ENCODE measurements at places on chromosomes 2 and 18. TPM values are rescaled to one million over a fixed set of nuclear protein-coding genes. Genes with fewer than 3 reads are reported as not detected.

DNA sequence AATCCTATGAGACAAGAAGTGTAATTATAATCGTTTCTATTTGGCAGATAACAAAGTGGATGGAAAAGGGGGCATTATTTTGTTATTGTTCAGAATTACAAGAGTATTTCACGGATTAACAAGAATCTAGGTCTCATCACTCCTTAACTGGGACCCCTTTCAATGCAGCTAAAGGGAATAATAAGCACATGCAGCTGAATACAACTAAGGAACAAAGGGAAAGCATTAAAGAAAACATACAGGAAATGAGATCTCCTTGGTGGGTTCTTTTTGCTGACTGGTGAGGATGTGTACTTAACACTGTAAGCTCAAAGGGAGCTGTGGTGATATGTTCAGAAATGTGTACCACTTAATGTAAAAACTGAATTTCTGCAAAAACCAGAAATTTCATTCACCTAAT, 140.5 kb upstream of the WDSUB1 start:
- DNase-seq, result no peak

GRCh38 chr2:26772064-26773001, 8.2 kb downstream of the SLC35F6 start:
- DNase-seq, result no peak

GRCh38 chr2:69720404-69720803, 21.5 kb upstream of the ANXA4 start:
- peak; percentile 65 for DNase-seq

- no peak for DNase-seq
Measured at GRCh38 chr18:31356025-31356424, 20.6 kb upstream of the DSG4 start.

DNA sequence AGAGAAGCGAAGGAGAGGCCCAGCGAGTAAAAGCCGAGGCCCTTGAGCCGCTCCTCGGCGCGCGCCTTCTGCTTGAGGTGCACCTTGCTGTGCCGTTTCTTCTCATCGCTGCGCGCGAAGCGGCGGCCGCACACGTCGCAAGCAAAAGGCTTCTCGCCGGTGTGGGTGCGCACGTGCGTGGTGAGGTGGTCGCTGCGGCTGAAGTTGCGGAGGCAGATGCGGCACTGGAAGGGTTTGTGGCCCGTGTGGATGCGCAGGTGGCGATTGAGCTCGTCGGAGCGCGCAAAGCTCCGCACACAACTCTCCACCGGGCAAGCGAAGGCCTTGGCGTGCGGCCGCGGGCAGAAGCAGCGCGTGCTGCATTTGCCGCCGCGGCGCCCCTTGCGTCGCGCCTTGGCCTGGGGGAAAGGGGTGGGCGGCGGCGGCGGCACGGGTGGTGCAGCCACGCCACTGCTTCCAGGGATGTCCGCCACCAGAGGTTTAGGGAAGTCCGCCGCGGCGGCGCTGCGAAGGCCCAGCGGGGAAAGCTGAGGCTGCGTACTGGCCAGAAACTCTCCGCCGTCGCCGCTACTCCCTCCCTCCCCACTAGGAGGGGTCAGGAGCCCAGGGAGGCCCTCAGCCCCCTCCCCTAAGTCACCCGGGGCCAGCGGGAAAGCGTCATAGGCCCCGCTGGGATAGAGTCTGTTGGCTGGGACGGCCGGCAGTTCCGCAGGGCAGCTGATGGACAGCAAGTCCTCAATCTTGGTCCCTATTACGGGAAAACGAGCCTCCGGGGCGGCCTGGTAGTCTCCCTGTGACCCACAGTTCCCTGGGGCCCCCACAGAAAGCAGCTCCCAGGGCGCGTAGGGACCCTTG, 1.7 kb downstream of the EGR4 start:
- DNase-seq, result no peak

The G6PC2 gene
- not detected for total RNA-seq

DNA sequence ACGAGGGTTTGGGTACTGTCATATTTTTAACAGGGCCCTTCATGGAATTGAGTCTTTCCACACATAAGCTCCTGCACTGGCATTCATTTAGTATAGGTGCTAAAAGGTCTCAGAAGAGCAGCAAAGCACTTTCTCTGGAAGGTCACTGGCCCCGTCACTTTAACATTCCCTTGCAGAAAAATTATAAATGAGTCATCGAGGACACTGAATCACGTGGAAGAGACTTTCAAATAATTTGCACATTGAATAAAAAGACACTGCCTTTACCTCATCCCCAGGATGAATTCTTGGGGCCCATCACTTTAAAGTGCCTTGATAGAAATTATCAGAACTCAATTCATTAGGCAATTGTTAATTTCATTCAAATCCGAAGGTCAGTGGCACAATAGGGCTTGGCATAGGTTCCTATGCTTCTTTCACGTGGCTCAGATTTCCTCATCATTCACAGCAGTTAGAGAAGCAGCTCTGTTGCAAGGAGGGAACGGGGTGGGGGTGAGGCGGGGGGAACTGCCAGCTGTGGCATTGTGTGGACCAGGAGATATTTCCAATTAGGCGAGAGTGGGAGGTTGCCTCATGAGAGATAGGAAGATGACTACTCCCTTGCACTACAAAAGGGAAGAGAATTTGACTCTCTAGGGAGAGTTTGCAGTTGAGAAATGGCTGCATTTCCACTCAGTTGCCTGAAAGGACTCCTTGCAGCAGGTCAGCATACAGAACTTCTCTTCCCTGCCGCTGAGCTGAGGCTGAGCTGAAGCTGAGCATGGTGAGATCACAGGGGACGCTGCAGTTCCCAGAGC, 86.3 kb upstream of the NPAS2 start:
- DNase-seq, result no peak

The ALK gene
- total RNA-seq, result not detected

- DNase-seq, result no peak
Measured at GRCh38 chr2:217834057-217834620, 168.7 kb downstream of the TNS1 start.

- DNase-seq, result no peak
Measured at GRCh38 chr18:23487738-23488570, 15.4 kb upstream of the RMC1 start.

DNA sequence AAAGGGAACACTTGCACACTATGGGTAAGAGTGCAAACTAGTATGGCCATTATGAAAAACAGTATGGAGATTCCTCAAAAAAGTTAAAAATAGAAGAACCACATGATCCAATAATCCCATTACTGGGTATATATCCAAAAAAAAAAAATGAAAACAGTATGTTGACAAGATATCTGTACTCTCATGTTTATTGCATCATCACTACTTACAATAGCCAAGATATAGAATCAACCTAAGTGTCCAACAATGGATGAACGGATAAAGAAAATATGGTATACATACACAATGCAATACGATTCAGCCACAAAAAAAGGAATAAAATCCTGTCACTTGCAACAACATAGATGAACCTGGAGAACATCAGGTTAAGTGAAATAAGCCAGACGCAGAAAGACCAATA, 73.3 kb downstream of the LOXHD1 start:
- no peak for DNase-seq

- DNase-seq, result no peak
Measured at GRCh38 chr2:217666338-217666737, 336.5 kb downstream of the TNS1 start.

DNA sequence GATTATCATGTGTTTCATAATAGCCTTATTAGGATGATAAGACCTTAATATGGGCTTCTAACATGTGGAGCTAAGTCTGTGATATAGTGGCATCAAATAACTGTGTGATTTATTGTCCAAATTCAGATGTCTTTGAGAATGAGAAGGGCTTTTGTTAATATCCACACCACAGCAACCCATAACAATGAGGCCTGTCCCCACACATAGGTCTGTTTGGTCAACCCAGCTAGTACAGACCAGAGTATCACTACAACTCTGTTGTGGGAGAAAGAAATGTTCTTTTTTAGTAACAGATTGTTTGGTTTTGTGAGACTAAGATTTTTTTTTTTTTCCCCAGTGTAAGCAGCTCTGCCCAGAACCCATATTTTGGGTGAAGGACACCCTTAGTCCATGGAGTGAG, 439.2 kb downstream of the PIK3C3 start:
- no peak for DNase-seq

GRCh38 chr2:240391111-240392051, 44.1 kb upstream of the GPC1 start:
- DNase-seq, result no peak

The CCDC141 gene
- 0.30 TPM for total RNA-seq

DNA sequence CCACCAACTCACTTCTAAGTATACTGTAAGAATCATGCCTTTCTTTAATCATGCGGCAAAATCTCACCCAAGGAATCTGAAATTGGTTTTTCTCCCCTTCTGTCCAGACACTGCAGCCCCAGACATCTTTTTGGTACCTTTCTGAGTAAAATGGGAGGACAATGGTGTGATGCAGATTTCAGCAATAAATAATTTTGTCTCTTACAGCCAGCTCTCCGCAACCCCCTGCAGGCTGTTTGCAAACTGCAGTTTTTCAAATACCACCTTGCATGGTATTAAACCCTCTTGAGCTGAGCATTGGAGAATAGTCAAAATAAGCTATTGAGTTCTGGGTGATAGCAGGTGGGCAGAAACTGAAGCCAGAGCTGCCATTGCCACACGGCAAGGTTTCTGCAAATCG, 32.2 kb downstream of the GPR39 start:
- peak; percentile 82 for DNase-seq

DNA sequence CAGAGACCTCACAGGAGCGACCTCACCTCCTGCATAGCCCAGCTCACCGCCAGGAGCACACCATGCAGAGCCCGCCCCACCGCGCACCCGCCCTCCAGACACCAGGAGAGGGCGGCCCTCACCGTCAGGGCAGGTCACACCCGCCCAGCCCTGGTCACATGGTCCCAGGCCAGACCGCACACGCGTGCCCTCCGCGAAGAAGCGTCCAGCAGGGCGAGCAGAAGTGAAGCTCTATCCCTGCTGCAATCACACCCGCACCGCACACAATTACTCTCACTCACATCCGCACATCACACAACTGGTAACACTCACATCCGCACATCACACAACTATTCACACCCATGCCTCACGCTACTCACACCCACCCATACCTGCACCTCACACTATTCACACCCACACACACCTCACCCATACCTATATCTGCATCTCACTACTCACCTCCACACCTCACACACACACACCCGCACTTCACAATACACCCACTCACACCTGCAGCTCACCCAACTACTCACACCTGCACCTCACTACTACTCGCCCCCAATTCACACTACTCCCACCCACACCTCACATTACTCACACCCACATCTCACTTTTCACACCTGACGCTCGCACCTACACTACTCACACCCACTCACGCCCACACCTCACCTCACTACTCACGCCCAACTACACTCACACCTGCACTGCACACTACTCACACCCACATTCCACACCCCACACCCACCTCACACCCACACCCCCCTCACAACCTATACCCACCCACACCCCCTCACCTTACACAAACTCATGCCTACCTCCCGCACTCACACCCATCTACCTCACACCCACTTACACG, 242.0 kb downstream of the HDAC4 start:
- no peak for DNase-seq

DNA sequence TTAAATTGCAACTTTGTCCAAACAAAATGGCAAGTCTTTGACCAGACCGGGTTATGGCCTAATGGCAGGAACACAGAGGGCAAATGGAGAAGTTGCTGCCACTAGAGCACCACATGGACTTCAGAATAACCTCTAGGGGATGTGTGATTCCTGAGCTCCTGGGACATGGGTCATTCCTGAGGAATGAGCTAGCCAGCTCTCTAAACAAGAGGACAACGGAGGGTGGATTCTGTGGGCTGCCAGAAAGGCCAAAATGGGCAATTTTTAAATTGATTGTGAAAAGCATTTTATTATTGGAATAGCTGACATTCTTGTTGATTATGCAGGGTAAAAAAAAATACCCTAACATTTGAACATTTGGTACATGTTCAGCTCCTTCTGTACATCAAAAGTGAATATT, 109.8 kb upstream of the FZD5 start:
- DNase-seq, result no peak

The STAT4 gene
- total RNA-seq, result not detected

GRCh38 chr2:74026687-74027241, 42.1 kb downstream of the TET3 start:
- no peak for DNase-seq

DNA sequence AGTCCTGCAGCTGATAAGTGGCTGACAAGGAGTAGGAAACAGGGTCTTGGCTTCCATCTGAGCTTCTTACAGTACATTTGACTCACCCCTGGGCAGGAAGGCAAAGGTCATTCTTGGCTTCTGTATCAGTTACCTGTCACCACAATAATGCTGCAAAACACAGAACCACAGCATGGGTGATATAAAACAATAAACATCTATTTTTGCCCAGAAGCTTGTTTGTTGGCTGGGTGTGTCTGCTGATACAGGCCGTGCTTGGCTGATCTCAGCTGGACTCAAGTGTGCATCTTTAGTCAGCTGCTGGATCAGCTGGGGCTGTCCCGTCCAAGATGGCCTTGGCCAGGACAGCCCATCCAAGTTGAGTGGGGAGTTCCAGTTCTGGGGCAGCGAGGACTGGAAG, 34.7 kb downstream of the ONECUT2 start:
- DNase-seq, result no peak

DNA sequence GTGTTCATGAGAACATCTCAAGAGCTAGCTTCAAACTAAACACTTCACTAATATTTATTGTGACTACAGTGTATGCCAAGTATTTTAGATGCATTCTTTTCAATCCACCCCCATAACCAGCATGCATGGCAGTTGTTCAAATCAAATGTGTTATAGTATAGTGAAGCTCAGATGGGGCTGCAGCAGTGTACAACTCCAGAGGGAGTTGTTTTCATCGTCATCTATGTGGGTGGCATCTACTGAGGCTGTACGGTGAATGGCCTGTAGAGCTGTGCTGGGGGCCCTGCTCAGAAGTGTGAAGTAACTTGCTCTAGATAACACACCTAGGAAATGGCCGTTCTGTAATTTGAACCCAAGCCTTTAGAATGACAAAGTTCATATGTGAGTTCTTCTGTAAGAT, 71.8 kb upstream of the LRATD1 start:
- no peak for DNase-seq

The TRABD2A gene
- total RNA-seq, result 2.4 TPM

GRCh38 chr2:23453836-23454460, 69.0 kb downstream of the KLHL29 start:
- no peak for DNase-seq

GRCh38 chr2:10075571-10076209, 4.5 kb downstream of the CYS1 start:
- no peak for DNase-seq

Measured in Karpas-422 (cell line).